ENCODE measurements at places on chromosomes 5 and 9. TPM values are rescaled to one million over a fixed set of nuclear protein-coding genes. Genes with fewer than 3 reads are reported as not detected.

GRCh38 chr5:136115183-136115865 lies 17.3 kb upstream of the SMAD5 start:
- H3K27ac ChIP-seq: no peak overlapping the region
- H3K4me1 ChIP-seq: no peaks in the 10 kb centered on the region
- peaks cover 17% of the 10 kb centered on the region for H3K27me3 ChIP-seq
- DNase-seq: no peak
- H3K36me3 ChIP-seq: no peaks in the 10 kb centered on the region
- H3K4me3 ChIP-seq: no peak overlapping the region

DNA sequence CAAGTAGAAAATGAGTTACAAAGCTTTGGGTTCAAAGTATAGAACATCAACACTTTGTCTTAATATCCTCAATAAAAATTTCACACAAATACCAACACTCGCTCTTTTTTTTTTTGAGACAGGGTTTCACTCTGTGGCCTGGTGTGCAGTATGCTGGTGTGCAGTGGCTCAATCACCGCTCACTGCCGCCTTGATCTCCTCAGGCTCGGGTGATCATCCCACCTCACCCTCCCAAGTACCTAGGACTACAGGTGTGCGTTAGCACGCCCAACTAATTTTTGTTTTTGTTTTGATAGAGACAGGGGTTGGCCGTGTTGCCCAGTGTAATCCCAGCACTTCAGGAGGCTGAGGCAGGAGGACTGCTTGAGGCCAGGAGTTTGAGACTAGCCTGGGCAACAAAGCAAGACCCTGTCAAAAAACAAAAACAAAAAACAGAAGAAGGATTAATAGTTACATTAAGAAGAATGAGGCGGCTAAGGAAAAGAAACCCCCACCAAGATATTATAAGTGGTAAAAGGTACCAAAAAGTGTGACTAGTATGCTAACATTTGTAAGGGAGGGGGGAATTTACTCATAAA lies 20.3 kb downstream of the FNBP1 start:
- peaks cover 10% of the 10 kb centered on the region for H3K4me1 ChIP-seq
- no peaks in the 10 kb centered on the region for H3K27me3 ChIP-seq
- H3K4me3 ChIP-seq: no peak overlapping the region
- no peaks in the 10 kb centered on the region for H3K36me3 ChIP-seq
- DNase-seq: no peak

- no peaks in the 10 kb centered on the region for H3K36me3 ChIP-seq
- peaks cover 41% of the 10 kb centered on the region for H3K4me1 ChIP-seq
- peak; percentile 90 for DNase-seq
- H3K4me3 ChIP-seq: peak overlapping the region; percentile 31
Observed at GRCh38 chr9:96139592-96140295, 162.2 kb downstream of the HSD17B3 start.

GRCh38 chr5:39815711-39816110 lies 390.9 kb upstream of the DAB2 start:
- H3K36me3 ChIP-seq: no peaks in the 10 kb centered on the region
- DNase-seq: no peak
- H3K4me1 ChIP-seq: no peaks in the 10 kb centered on the region

The CENPH gene
- 5.0 TPM for total RNA-seq

The NUDT12 gene
- 16.3 TPM for total RNA-seq

GRCh38 chr9:34796924-34797323 lies 87.0 kb upstream of the CCL21 start:
- DNase-seq: no peak
- no peak overlapping the region for H3K4me3 ChIP-seq
- peaks cover 10% of the 10 kb centered on the region for H3K27me3 ChIP-seq
- no peaks in the 10 kb centered on the region for H3K36me3 ChIP-seq
- no peaks in the 10 kb centered on the region for H3K4me1 ChIP-seq

The PRPF4 gene
- 21.8 TPM for total RNA-seq

The LCN2 gene
- total RNA-seq: not detected

DNA sequence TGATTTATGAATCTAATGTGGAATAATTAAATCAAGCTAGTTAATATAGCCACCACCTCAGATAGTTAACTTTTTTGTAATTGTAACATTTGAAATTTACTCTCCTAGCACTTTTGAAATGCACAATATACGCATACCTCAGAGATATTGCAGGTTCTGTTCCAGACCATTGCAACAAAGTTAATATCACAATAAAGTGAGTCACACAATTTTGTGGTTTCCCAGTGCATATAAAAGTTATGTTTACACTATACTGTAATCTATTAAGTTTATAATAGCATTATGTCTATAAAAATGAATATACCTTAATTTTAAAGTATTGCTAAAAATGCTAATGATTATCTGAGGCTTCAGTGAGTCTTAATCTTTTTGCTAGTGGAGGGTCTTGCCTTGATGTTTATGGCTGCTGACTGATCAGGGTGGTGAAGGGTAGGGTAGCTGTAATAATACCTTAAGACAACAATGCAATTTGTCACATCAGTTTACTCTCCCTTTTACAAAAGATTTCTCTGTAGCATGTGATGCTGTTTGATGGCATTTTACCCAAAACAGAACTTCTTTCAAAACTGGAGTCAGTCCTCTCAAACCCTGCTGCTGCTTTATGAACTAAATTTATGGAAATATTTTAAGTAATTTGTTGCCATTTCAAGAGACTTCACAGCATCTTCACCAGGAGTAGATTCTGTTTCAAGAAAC lies 235.1 kb upstream of the ADAMTSL1 start:
- peaks cover 24% of the 10 kb centered on the region for H3K4me1 ChIP-seq
- no peak overlapping the region for H3K4me3 ChIP-seq
- no peak for DNase-seq
- H3K27ac ChIP-seq: peak overlapping the region; percentile 84

All from osteoblast (primary cell).